Stimulated activated CD4-positive, alpha-beta T cell treated with anti-CD3 and anti-CD28 coated beads, Interleukin-15, amount 100 ng/mL, for 24 hours (primary cell): ENCODE measurements at places on chromosomes 1 and 21.

- DNase-seq = no peak
These were observed 187.0 kb downstream of the FASLG start for GRCh38 chr1:172845865-172846264.

DNA sequence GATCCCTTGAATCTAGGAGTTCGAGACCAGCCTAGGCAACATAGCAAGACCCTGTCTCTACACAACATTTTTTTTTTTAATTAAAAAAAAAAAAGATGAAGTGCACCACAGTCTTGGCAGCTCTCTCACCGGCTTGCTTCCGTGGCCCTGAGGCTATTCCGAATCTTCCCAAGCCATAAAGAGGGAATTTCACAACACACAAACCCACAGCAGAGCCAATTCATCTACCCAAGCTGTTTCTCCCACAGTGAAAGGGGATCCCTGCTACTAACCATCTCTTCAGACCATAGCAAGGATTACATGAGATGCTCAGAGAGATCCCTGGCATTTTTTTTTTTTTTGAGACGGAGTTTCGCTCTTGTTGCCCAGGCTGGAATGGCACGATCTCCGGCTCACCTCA is 8.3 kb upstream of the CHD5 start:
- DNase-seq = no peak

DNA sequence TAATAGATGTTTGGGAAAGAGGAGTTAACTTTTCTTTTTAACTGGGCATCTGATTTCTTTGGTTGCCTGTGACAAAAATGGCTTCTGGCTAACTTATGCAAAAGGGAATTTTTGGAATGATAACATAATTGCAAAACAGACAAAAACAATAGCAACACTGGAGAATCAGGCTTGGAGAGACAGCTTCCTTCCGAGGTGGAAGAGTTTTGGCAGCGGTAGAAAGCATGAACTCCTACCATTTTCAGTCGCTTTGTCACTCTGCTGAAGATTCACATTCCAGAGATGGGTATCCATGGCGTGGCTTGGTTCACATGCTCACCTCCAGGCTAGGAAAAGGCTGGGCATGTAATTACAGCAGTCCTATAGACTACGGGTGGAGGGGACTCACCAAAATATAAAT is 17.2 kb upstream of the FGGY start:
- no peak for DNase-seq

- DNase-seq = no peak
These were observed 113.1 kb upstream of the ESRRG start for GRCh38 chr1:216836316-216836715.

GRCh38 chr21:15298306-15298705 is 233.5 kb upstream of the NRIP1 start:
- DNase-seq = no peak

DNA sequence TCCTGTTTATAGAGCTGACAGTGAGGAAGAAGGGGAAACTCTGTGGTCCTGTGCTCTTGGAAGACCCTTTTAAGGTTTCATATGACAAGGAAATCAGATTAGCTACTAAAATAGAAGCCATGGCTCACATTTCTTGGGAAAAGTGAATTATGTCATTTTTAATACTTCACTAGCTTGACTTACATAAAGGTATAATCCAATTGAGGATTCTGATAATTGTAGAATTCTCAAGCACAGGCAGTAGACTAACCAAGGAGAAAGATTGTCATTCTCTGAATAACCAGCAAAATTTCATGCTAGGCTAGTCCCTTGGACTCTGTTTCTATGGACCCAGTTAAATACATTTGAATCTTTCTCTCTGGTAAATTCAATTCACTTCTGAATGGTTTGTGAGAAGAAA is 613.0 kb upstream of the BEND5 start:
- no peak for DNase-seq

GRCh38 chr1:182595641-182596240 is 6.7 kb upstream of the RNASEL start:
- DNase-seq = peak; percentile 79

- no peak for DNase-seq
These were observed 820.9 kb upstream of the ADGRL4 start for GRCh38 chr1:79827446-79827845.

DNA sequence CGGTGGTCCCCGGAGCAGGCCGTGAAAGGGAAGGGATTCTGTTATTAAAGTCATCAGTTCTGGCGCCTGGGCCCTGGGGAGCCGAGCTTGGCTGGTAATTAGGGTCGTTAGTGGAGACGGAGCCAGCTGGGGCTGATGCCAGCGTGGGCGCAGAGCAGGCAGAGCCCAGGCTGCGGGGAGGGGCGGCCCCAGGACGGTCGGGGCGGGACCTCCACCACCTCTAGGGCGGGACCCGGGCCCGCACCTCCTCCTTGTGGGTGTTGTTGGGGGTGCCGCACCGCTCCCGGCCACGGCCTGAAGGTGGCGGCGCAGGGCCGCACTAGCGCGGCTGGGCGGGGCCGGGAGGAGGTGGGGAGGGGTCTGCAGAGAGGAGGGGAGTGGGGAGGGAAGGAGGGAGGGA is 470.6 kb downstream of the PTPRU start:
- peak; percentile 61 for DNase-seq

DNA sequence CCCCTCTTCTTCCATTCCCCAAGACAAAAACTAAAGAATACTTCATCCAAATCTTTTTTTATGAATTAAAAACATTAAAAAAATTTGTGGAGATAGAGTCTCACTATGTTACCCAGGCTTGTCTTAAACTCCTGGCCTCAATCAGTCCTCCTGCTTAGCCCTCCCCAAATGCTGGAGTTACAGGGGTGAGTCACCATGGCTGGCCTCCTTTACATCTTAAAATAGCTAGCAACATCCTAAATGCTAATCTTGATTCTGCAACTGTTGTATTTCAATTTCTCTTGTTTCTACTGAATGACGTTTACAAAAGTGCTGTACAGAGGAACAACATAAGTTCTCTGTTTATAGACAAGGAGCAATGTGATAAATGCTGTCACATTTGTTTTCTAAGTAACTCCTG is 483.5 kb downstream of the ADGRL2 start:
- no peak for DNase-seq

DNA sequence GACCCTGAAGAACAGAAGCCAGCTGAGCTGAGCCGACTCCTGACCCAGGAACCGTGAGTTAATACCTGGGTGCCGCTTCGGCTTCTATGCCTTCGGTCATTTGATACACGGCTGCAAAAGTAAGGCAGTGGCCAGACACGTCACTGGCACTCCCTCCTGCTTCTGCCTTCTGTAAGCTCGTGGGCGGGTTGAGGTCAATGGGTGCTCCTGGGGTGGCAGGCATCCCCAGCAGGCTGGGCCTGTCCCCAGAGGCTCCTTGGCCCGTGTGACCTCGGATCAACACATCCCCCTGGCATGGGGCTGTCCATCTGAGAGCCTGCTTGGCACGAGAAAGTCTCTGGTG is 35.7 kb upstream of the COL6A1 start:
- no peak for DNase-seq

DNA sequence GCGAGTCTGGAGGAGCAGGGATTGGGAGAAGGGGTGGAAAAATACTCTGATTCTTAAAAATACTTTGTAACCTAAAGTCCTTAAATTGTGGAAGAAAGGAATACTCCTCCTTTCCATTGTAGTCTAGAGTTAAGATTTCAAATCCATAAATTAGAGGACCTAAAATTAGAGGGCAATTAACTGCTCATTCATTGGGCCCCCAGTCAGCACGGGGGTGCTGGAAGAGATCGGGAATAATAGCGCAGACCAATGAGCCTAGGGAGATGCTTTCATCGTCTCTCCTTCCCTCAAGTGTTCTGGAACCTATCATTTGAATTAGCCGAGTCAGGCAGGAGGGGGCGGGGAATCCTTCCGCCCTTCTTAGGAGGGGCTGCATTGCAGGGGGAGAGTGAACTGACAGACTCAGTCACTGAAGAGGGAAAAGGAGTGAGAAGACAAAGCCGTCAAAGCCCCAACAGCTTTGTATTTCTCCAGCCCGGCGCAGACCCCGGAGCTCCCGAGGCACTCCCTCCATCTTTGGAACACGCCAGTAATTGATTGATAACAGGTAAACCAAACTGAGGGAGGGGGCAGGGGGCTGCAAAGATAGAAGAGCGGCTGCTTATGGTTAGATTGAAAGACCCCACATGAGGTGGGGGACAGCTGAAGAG is at the start of gene MLLT11:
Gene MLLT11 (plus strand): TSS at position 391 of the 650 bp plus-strand sequence. CDS start 6,828 bp downstream, outside the sequence.
- DNase-seq = peak; percentile 35

DNA sequence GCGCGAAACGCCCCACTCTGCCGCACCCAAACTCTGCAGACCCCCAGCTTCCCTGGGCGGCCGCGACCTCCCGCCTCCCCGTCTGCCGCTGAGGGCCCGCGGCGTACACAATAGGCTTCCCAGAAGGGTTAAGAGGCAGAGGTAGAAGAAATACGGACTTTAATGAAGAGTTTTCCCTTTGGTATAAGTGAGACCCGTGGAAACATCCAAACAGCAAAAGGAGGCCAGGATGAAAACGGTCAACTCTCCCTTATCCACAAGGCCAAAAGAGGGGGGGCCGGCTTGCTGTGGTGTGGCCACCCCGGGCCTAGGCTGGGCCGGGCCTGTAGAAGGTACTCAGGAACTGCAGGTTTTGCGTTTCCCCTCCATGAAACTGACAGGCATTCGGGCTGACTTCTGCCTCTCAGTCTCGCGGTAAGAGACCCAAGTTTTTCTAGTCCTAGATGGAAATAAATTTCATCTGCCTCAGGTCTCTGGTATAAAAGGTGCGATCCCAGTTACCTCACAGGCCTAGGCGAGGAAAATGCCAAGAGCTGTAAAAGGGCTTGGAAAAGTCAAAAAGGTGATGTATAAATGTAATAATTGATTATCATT is 671 bp upstream of the PYGO2 start:
- peak; percentile 48 for DNase-seq

GRCh38 chr1:160115545-160116282 is at the start of gene ATP1A2:
Gene ATP1A2, plus strand, starts transcription at chr1:160115759. Its CDS starts 103 bp downstream, at chr1:160115862.
- no peak for DNase-seq

GRCh38 chr21:45110873-45111624 is 36.7 kb downstream of the ADARB1 start:
- DNase-seq = no peak

- no peak for DNase-seq
These were observed 259.2 kb downstream of the ADGRL2 start for GRCh38 chr1:82059959-82060358.

GRCh38 chr1:238628110-238628509 is 737.4 kb upstream of the ZP4 start:
- DNase-seq = no peak

DNA sequence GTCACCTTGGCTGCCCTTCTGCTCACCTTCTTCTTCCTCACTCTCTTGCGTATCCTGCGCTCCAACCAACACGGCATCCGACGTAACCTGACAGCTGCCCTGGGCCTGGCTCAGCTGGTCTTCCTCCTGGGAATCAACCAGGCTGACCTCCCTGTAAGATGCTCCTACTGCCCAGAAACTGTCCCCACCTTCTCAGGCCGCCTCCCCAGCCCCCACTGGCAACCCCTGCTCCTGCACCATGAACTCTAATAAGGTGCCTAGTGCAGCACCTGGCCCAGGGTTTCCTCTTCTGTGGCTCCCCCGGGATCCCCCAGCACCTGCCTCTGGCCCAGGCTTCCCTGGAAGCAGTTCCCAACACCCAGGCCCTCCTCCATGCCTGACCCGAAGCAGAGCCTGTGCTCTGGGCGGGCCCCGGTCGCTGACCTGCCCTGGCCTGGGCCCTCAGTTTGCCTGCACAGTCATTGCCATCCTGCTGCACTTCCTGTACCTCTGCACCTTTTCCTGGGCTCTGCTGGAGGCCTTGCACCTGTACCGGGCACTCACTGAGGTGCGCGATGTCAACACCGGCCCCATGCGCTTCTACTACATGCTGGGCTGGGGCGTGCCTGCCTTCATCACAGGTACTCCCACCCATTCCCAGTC is 12.8 kb downstream of the PSRC1 start:
- DNase-seq = no peak

DNA sequence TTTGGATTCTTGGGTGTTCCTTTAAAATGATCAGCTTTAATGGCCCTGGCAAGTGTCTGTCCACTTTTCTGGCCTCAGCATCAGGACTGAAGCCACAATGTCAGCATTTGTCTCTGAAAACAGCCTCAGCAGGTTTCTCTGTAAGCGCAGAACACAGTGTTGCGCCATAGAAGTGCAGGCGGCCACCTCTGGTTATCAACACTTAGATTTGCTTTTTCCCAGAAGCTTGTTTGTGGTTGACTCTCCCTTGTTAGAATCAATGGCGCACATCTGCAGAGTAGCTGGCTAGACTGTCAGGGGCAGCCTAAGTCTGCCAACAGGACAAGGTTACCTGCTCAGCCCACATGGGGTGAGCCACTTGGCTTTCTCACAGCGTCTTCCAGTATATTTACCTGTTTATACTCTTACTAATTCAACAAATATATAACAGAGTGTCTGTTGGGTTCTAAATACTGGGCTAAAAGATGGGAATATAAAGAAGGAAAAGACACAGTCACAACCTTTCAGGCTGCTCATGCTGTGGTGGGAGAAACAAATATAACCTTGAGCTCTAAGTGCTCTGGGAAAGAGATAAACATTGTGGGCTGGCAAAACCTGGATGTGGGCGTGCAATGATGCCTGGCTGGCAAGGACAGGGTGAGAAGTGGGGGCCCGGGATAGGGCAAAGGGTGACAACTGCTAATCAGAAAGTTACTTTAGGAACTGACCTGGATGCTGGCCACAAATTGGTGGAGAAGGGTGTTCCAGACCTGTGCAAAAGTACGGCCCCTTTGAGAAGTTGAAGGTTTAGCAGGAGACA is 149.3 kb upstream of the KIAA0040 start:
- no peak for DNase-seq

DNA sequence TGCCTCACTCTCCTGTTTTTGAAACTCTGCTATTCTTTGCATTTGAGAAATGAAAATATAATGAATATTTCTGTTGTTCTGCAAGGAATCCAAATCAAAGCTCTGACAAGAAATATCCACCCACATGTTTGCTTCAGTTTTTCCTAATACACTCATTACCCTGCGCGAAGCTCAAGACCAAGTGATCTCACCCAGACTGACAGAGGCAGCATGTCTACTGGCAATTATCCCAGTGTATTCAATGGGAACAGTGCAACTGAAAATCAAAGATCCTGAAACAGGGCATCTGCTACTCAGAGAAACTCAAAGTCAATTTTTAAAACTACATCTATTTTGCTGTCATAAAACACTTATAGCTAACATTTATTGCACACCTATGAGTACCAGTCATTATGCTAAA is 321.0 kb upstream of the LRRC7 start:
- DNase-seq = no peak

- no peak for DNase-seq
These were observed 67.1 kb upstream of the ABCG1 start for GRCh38 chr21:42151948-42152220.

- no peak for DNase-seq
These were observed 5.1 kb upstream of the SLAMF7 start for GRCh38 chr1:160733898-160734297.

- DNase-seq = no peak
These were observed 62.3 kb upstream of the EDN2 start for GRCh38 chr1:41546833-41547135.

GRCh38 chr1:209387969-209388329 is 195.6 kb upstream of the CAMK1G start:
- DNase-seq = no peak

- DNase-seq = no peak
These were observed 22.1 kb downstream of the ZBTB17 start for GRCh38 chr1:15953791-15954241.

DNA sequence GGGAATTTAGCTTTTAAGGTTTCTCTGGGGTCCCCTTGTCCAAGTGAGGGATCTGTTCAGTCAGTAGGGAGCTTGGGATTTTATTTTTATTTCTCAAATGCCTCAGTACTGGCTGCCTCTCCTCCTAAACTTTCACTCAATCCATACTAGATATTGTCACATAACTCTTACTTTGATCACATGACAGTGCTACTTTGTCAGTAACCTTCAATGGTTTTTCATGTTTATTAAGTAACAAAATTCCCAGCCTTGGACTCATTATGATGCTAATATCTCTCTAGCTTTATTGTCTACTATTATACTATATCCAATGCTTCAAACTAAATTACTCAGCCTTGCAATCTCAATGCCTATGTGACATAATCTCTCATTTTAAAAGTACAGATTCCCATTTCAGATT is 97.7 kb downstream of the ATP1B1 start:
- DNase-seq = no peak
